Stimulated activated CD8-positive, alpha-beta memory T cell treated with anti-CD3 and anti-CD28 coated beads, Interleukin-2, amount 100 ng/mL, for 1 hour (primary cell): ENCODE measurements at places on chromosomes 16 and 17.

- no peak for DNase-seq
Measured at GRCh38 chr17:67244431-67245072, 444 bp downstream of the HELZ start.

GRCh38 chr17:6603744-6604325 lies 36.7 kb downstream of the KIAA0753 start:
- DNase-seq, result no peak

- no peak for DNase-seq
Measured at GRCh38 chr16:81469710-81470535, 25.3 kb downstream of the CMIP start.

DNA sequence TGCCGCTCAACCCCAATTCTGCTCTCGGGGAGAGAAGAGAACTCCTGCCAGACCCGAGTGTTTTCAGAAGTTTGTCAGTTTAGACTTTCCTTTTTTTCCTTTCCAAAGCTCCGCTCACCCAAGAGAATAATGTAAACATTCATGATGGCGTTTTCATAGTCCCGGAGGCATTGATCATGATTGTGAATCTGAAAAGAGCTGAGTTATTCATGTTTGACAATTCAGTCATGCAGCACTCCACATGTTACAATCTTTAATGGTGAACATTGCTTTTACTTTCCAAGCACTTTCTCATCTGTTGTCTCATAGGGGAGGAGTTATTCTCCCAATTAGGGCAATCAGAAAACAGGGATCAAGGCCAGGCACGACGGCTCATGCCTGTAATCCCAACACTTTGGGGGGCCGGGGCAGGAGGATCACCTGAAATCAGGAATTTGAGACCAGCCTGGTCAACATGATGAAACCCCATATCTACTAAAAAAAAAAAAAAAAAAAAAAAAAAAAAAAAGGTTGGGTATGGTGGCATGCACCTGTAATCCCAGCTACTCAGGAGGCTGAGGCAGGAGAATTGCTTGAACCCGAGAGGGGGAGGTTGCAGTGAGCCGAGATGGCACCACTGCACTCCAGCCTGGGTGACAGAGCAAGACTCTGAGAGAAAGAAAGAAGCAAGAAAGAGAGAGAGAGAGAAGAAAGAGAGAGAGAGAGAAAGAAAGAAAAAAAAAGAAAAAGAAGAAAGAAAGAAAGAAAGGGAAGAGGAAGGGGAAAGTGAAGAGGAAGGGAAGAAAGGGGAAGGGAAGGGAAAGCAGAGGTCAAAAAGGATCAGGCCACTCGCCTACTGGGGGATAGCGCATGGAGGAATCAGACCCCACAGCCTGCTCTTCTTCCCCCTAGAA lies 70.0 kb upstream of the TNRC6C start:
- DNase-seq, result no peak

- no peak for DNase-seq
Measured at GRCh38 chr17:29124135-29124924, 55.9 kb downstream of the MYO18A start.

- no peak for DNase-seq
Measured at GRCh38 chr17:68533887-68534694, 21.9 kb downstream of the PRKAR1A start.

GRCh38 chr16:2447920-2448583 lies 11.9 kb upstream of the TEDC2 start:
- DNase-seq, result no peak

DNA sequence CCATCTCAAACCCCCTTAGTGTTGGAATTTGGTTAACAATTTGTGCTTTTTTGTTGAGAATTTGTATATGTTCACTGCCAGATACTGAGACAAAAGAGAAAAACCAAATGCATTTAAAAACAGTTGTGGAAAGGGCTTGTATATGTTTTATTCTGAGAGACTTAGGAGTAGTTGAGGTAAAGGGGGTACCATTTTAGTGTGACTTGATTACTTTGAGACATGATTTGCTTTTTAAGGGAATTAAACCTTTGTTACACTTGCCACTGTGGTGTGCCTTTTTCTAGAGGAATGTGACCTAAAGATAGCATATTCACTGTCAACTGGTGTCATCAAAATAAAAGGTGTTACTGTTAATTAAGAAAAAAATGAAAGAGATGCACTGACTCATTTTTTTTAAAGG lies 4.5 kb downstream of the IGF2BP1 start:
- no peak for DNase-seq

DNA sequence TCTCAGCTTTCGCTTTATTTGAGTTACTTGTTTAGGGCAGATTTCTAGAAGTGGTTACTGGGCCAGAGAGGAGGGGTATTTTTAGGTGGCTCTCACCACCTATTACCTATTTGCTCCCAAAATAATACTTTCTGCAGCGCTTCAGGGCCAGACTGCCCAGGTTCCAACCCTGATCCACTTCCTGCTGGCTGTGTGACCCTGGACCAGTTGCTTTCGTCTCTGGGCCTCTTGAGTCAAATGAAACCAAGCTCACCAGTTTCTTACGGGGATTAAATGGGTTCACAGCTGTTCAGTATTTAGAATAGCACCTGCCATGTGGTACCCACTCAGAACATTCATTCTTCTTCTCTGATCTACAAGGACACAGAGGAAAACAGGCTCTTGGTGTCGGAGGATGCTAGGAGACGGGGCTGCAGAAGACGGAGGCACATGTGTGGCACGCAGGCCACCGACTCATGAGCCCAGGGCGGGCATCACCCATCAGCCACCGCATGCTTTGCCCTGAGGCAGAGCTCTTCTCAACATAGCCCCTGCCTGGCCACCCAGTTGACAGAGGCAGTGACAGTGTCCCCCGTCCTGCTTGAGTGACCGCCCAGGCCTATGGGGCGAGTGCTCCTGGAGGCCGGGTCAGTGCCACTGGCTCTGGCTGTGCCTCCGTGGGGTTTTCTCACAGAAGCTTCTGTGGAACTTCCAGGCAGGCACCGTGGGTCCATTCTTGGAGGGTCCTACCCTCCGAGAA lies 149.0 kb upstream of the PLCG2 start:
- DNase-seq, result no peak

- DNase-seq, result no peak
Measured at GRCh38 chr17:8849311-8850041, 18.0 kb downstream of the PIK3R6 start.

DNA sequence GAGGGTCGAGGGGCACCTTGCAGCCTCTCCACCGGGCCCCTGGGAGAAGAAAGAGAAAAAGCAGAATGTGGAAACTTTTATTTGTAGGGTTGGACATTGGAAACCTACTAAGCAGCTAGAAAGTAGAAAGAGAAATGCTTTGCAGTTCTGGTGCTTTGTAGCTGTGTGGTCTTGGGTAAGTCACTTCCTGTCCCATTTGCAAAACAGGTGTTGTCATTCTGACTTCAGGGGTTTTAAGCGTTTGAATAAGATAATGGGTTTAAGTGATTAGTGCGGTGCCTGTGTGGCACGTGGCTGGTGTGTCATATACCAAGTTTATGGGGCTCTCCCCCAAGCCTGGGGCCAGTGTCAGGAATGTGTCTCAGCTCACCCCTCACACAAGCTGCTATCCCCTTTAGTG lies 1.6 kb downstream of the CA4 start:
- no peak for DNase-seq

GRCh38 chr16:22001591-22001990 lies 675 bp upstream of the PDZD9 start:
- DNase-seq, result no peak

DNA sequence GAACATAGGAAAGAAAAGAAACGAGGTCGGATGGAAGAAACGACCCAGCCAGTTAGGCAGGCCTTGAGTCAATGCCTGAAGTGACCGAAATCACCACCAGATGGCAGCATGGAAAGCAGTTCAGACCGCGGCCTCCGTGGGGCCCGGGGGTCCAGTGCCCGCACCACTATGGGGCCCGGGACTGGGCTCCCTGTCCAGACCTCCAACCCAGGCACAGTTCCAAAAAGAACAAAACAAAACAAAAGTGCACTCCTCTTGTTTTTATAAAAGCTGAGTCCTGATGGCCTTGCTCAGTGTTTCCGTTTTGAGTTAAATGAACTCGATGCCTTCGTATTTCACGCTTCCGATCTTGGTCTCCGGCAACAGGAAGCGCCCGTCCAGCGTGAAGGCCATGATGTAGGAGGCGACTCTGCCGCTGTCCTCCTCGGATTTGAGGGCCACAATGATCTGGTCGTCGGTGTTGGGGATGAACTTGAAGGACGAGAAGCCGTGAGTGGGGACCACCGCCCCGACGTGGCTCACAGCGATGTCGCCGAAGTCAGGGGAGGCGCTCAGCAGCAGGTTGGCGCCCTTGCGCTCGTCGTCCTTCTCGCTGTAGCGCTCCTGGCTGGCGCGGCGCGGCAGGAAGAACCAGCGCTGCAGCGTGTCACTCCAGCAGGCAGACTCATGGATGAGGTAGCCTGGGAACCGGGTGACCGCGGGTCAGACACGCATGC lies 13.7 kb upstream of the LGALS3BP start:
- DNase-seq, result peak; percentile 35

DNA sequence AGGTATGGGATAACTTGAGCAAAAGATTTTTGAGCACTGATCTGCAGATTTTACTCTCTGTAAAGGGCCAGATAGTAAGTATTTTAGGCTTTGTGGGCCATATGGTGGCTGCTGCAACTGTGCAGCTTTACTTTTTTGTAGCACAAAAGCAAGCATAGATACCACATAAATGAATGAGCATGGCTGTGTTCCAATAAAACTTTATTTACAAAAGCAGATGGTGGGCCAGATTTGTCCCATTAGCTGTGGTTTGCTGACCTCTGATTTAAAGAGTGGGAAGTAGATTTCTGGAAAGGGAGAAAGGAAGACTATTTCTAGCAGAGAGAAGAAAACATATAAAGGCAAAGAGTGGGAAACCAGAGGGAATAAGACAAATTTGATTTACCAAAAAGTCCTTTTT lies 298.5 kb upstream of the HSBP1 start:
- no peak for DNase-seq

DNA sequence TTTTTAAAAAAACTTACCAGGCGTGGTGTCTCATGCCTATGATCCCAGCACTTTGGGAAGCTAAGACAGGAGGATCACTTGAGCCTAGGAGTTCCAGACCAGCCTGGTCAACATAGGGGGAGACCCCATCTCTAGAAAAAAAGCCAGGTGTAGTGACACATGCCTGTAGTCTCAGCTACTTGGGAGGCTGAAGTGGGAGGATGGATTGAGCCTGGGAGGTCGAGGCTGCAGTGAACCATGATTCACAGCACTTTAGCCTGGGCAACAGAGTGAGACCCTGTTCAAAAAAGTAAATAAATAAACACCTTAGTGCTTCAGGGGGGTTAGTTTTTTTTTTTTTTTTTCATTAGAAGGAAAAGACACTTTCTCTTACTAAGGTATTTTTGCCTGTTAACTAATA lies 58.9 kb upstream of the LRRC37A3 start:
- DNase-seq, result no peak

- no peak for DNase-seq
Measured at GRCh38 chr17:50170662-50171370, 5.0 kb downstream of the SGCA start.

GRCh38 chr16:71648162-71648561 lies 22.2 kb downstream of the MARVELD3 start:
- no peak for DNase-seq
